Inflammatory macrophage (primary cell): ENCODE measurements at places on chromosomes 7 and 10.

- peak; percentile 26 for DNase-seq
Observed at GRCh38 chr10:31792745-31793144, 135.9 kb downstream of the ARHGAP12 start.

DNA sequence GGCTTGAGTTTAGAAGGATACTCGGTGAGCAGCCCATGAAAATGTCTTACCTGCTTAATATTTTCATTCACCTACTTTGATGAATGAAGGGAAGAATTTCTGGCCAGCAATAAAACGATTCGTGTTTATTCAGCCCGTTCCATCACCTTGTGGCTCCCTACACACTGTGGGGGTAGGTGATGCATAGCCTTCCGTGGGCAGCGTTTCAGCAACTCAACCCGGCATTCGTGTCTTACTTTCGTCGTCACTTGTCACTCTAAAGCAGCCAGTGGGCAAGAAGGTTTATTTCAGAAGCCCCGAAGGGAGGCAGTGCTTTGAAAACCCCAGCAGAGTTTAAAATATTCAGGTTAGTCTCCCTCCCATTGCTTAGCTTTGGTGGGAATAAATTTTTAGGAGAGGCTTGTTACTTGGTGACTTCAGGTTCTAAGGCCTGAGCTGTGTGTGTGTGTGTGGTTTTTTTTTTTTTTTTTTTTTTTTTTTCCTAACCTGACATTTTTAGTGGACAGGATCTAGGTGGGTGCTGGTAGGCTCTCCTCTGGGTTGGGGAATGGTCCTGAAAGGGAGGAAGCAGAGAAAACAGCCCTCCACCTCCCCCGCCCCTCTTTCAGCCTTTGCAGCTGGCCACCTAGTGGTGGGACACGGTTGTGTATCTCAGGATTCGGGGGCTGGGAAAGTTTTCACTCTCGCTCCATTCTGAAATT lies 1.8 kb downstream of the GRK5 start:
- peak; percentile 35 for DNase-seq

DNA sequence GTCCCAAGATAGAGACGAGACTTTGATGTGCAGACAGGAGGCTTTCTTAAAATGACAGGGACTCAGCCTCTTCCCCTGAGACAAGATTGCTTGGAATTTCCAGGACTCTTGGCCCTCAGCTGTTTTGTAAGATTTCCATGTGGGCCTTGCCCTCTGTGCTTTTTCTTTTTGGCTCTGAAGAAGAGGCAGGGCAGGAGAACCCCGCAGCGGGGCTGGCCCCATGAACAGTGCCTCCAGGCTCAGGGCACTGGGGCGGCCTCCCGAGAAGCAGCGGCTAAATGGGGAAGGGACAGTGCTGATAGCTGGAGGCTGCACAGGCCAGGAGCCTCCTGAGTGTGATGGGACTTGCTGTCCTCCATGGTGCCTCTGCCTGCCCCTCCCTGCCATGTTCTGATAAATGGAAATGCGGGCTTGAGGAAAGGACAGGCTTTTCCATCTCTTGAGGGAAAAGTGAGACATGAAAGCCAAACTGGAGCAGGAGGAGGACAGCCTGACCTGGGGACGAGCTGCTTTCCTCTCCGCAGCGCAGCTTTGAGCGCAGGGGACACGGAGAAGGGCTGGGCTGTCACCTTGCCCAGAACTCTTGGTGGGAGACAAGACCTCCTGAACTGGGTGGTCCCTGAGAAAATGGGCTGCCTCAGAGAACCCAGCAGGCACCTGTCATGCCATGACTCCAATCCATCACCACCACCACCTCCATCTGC lies 12.1 kb downstream of the SAP25 start:
- DNase-seq, result no peak

GRCh38 chr7:43700059-43700501 lies 29.2 kb downstream of the COA1 start:
- DNase-seq, result peak; percentile 64

DNA sequence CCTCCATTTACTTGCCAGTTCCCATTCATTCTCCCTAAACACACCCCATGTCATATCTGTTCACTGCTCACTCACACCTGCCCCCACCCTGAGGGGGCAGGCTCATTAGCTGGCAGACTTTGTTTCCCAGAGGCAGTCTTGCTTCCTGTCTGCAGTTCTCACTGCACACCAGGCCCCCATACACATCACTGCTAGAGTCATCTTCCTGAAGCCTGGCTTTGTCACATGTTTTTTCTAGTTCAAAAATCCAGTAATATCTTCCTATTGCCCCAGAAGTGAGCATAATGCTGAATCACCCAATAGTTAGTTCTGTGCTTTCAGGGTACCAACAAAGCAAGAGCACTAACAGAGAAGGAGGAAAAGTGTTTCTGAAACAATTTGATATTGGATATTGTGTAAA lies 1.9 kb downstream of the LRRC72 start:
- no peak for DNase-seq

DNA sequence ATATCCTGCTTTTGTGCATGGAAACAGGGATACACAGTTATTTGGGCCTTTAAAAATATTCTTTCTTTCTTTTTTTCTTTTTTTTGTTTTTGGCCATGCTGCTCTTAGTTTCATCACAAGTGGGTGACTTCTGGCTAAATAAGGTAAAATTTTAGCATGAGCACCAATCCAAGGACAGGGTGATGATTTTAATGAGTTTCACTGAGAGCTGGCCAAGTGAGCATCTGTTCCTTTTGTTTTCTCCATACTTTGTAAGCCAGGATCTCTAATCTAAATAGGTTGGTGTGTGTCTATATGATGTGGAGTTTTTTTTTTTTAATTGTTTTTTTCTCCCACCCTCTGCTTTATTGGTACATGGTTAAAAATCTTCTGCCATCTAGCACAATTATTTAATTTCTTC lies 106.8 kb downstream of the POLL start:
- DNase-seq, result no peak

- DNase-seq, result peak; percentile 26
Observed at GRCh38 chr7:5630670-5631069, 150.8 kb downstream of the RNF216 start.

DNA sequence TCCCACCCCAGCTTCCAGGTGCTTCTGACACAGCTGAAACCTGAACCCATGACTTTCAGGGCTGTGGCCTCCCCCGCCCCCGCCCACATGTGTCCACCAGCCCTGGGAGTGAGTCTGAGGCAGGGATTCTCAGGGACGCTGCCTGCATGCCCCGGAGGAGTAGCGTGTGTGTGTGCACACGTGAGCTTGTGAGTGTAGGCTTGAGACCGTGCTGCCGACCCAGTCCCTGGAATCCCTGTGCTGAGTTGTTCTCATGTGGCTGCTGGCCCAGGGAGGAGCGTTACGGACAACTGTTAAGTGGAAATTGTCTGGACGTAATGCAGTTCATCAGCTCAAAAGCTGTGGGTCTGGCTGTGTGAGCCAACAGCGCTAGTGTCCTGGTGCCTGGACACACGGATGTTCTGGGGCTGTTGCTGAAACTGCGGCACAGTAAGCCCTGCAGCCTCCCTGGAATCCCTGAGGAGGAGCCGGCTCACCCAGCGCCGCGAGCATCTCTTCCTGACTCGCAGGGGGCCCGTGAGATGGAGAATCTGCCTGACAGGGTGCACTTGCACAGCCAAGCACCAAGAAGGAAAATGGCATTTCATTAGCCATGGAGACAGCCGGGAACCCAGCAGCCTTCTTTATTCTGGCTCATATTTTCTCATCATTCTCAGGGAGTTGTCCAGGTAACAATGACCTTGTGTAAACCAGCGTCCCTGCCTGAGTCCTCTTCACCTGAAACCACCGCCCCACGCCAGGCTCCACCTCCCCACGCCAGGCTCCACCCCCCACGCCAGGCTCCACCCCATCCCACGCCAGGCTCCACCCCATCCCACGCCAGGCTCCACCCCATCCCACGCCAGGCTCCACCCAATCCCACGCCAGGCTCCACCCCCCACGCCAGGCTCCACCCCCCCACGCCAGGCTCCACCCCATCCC lies 603.9 kb downstream of the PTPRN2 start:
- no peak for DNase-seq

GRCh38 chr7:82017334-82017943 lies 247.6 kb upstream of the HGF start:
- no peak for DNase-seq
